ENCODE measurements at places on chromosomes 7 and 10.

GRCh38 chr7:28112012-28112411 lies 68.6 kb downstream of the JAZF1 start:
- no peak for DNase-seq

DNA sequence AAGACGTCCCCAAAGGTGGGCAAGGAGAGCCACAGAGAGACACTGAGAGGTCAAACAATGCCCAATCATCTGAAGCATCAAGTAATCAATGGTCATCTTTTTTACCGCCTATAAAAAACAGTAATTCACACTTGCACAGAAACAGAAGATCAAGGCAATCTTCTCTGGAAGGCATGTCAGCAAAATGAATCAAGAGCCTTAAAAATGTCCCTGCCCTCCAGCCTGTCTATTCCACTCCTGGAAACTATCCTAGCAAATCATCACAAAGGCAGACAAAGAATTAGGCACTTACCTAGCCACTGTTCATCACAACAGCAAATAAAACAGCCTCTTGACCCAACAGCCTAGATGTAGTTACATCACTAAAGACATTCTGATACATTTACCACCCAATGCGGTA lies 48.9 kb downstream of the FAM53B start:
- no peak for DNase-seq

GRCh38 chr10:114638821-114639625 lies 19.1 kb downstream of the ABLIM1 start:
- no peak for DNase-seq

DNA sequence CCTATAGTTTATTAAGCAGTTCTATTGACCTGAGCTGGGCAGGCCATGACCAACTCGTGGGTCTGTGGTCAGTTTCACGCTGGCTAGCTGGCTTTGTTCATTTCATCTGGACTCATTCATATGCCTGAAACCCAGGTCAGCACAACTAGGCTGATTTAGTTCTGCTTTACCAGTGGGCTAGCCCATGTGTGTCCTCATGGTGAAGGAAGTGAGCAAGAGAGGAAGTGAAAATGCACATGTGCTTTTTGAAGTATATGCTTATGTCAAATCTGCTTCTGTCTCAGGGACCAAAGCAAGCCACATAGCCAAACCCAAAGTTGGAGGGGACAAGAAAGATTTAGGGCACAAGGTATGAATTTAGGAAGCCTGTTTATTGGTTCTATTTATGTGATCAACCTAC lies 154.5 kb downstream of the RNF133 start:
- no peak for DNase-seq

GRCh38 chr7:113118074-113118959 lies at the start of gene SMIM30:
Gene SMIM30 (minus strand): TSS chr7:113118554. CDS start chr7:113117578, 976 bp downstream.
- DNase-seq, result peak; percentile 50

Measured in activated CD8-positive, alpha-beta memory T cell treated with anti-CD3 and anti-CD28 coated beads for 48 hours (primary cell).